ENCODE measurements at places on chromosomes 11 and 22.

GRCh38 chr11:68380786-68381622 is 68.6 kb downstream of the LRP5 start:
- DNase-seq: no peak

DNA sequence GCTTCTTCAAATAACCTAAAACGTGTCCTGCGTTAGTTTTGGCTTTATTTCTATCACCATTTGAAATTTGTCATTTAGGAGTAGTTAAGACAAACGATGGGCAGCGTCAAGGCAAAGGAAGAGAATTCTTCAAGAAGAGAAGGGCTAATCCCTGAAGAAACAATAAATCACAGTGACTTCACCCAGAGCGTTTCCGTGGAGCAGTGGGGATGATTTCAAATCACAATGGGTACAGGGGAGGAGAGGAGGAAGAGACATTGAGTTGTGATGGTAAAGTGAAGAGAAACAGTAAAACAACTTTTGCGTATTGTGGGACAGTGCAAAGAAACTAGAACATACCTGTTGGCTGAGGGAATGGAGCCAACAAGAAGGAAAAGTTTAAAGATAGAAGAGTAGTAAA is 9.7 kb downstream of the PDGFD start:
- DNase-seq: no peak

DNA sequence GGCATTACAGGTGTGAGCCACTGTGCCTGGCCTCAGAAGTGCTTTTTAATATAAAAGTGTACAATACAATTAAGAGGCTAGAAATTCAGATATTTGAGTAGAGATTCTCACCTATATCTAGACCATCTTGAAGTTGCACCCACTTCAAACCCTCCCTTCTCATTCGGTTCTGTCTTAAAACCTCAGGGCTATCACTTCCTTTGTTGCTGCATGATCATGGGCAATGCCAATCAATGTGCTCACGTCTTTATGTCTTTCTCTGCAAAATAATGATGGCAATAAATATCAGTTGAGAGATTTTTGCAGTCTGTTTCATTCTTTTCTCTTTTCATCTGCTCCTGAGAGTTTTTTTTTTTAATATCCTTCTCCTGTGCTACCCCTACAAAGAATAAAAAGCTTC is 9.3 kb upstream of the NUP160 start:
- DNase-seq: no peak

DNA sequence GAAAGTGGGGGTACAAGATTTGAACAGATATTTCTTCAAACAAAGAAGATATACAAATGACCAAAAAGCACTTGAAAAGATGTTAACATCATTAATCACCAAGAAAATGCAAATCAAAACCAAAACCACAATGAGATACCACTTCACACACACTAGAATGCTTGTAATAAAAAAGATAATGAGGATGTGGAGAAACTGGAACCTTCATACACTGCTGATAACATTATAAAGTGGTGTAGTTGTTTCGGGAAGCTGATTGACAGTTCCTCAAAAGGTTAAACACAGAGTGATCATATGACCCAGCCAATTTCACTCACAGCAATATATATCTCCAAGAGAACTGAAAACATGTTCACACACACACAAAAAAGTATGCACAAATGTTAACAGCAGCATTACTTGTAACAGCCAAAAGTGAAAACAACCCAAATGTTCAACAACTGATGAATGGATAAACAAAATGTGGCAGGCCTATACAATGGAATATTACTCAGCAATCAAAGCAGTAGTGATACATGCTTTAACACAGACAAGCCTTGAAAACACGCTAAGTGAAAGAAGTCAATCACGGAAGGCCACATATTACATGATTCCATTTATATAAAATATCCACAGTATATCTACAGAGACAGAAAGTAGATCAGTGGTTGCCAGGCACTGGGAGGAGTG is 15.1 kb downstream of the PITPNB start:
- no peak for DNase-seq

All from stimulated activated CD4-positive, alpha-beta T cell treated with anti-CD3 and anti-CD28 coated beads, TNF-alpha, amount 100 ng/mL, for 48 hours (primary cell).